ENCODE measurements at places on chromosomes 2 and 18.

- no peak for DNase-seq
These were observed 51.1 kb downstream of the MYO5B start for GRCh38 chr18:50143886-50144285.

DNA sequence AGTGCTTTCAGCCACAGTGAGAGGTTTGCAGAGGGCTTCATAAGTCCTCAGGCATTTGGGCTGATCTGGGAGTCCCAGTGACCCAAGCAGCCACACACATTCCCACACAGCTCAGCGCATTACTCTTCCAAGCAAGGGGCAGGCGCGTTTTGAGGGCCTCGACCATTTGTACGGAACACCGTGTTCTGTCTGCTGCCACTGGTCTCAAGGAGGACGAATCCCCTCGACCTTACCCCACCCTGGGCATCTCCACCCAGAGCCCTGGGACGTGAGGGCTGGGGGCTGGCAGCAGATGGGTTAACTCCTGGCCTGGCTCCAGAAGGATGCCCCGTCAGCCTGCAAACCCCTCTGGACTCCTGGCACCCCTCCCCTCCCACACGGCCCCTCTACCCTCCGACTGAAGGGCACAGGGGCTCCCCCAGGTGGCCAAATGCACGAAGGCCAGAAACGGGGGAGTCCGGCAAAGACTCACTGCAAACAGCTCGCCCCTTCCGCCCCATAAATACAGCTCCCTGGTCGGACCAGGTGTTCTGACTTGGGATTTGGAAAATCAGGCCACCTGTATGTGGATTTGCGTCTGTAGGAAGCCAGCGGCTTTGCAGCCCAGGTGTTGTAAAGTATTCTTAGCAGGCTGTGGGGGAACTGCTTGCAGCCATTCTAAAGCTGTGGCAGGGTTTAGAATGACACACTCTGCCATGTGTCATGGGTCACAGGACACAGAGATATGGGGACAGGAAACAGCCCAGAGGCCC lies 33.6 kb upstream of the PTMA start:
- peak; percentile 88 for DNase-seq

DNA sequence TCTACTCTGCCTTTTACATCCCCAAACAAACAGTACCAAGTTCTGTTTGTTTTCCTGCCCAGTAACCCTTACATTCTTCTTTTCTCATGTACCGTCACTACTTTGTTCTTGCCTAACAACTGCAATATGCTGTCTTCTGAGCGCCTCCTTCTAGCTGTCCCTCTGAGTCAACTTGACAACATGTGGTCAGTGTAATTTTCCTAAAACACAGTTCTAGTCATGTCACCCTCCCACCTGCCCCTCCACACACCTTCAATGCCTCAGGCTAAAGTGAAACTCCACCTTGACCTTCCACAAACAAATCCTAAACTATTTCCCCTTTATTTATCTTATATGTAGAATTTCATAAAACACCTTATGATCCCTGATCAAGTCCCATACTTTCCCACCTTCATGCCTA lies 124.6 kb upstream of the CD302 start:
- no peak for DNase-seq

DNA sequence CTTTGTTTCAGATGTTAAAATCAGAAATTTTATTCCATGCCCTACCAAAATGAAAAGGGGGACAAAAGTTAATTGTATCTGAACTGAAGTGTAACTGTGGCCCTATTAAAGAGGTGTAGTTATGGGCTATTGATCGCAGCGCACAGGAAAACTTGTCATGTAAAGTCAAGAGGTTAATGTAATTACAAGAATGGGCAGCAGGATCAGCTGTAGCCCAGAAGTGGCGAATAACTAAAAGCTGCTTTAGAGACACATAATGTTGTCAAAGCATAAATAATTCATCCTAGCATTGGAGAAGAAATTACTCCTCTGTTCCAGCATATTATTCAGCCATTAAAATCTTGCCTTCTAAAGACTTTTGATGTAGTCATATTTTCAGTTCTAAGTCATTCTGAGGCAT lies 211.8 kb downstream of the EPHA4 start:
- no peak for DNase-seq

DNA sequence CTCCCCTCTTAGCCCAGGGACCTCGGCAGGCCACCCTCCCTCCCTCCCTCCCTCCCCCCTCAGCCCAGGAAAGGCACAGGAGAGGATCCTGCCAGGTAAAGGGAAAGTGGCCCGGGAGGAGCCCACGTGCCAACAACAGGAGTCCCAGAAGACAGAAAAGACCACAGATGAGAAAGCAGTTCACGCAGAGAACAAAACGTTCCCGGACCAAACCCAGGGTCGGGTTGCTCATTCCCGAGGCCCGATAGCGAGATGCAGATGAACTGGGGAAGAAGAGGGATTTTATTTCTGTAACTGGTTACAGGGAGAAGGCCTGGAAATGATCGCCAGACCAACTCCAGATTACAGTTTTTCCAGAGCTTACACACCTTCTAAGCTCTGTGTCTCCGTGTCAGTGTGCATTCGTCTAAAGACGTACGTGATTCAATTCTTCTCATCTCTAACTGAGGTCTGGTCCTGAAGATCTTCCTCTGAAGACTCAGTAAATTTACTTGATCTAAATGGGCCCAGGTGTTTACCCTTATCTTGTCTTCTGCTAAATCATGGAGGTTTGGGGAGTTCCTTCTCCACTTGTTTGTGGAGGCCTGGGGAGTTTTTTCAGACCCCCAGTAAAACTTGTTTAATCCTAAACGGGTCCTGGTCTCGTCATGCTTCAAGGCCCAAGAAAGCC lies 807 bp upstream of the NEU4 start:
- no peak for DNase-seq

DNA sequence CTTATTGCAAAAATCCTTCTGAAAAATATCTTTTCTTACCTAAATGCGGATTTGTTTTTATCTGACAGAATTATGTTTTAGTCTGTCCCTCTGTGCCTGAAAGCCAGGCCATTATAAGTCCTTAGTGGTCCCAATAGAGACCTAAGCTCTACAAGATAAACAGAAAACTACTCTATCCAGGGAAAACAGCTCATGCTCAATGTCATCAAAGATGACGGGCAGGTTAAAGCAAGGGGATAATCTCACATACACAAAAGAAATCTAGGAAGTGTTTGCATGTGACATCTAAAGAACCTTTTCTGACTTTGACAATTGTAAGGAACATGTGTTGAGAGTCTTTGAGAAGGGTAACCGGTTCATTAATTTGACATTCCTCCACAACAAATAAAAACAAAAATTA lies 741.1 kb upstream of the ID2 start:
- no peak for DNase-seq

DNA sequence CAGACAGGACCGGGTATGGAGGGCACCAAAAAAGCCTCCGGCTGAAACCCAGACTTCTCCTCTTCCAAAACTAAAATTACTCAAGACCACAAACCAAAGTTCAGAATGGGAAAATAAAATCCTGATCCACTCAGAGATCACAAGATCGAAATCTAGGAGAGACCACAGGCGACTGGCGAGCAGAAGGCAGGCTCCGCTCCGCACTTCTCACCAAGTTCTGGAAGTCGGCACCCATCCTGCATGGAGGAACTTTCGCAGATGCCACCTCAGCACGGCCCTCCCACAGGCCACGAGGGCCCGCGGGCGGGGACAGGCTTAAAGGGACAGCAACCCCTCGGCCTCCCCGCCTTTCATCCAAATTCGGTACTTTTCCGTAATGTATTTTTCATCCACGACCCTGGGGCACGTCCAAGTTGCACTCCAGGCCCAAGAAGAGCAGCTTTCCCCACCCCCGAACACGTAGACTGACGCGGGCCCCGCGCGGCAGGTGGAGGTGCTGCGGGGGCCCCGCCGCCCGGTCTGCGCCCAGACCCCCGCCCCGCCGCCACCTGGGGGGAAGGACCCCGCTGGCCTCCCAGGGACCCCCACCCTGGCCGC lies 43.7 kb downstream of the HDLBP start:
- peak; percentile 79 for DNase-seq

GRCh38 chr18:48678237-48679115 lies 139.6 kb downstream of the CTIF start:
- no peak for DNase-seq

DNA sequence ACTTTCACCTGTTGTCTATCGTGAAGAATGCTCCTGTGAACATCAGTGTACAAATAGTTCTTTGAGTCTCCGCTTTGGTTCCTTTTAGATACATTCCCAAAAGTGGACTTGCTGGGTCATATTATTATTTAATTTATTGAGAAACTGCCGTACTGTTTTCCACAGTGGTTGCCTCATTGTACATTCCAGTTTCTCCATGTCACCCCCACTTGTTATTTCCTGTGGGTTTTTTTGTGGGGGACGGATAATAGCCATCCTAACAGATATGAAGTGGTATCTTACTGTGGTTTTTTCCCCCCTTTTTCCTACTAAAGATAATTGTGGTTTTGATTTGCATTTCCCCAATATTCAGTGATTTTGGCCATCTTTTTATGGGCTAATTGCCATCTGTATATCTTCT lies 53.8 kb downstream of the SMCHD1 start:
- DNase-seq: no peak

- DNase-seq: no peak
These were observed 24.3 kb downstream of the ADD2 start for GRCh38 chr2:70743677-70744076.

DNA sequence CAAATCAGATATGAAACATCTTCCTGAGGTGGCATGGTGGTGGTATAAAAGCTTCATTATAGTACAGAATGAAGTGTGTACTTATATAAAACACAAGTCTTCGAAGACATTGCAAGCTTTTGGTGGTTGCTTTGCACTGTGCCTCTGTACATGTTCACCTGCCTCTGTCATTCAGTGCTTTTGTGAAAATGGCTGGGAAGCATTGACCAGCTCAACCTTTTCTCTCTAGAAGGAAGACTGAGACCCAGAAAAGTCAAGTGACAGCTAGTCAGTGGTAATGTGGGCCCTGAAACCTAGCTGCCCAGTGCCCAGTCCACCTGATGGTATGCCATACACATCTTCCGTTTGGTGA lies 12.1 kb downstream of the ITGA6 start:
- no peak for DNase-seq

GRCh38 chr2:163732727-163733126 lies 3.1 kb downstream of the FIGN start:
- no peak for DNase-seq

- no peak for DNase-seq
These were observed 78.7 kb downstream of the NCAPH start for GRCh38 chr2:96414161-96414710.

GRCh38 chr2:197300139-197300538 lies 10.4 kb downstream of the ANKRD44 start:
- DNase-seq: no peak
